ENCODE measurements at places on chromosomes 2 and 18.

DNA sequence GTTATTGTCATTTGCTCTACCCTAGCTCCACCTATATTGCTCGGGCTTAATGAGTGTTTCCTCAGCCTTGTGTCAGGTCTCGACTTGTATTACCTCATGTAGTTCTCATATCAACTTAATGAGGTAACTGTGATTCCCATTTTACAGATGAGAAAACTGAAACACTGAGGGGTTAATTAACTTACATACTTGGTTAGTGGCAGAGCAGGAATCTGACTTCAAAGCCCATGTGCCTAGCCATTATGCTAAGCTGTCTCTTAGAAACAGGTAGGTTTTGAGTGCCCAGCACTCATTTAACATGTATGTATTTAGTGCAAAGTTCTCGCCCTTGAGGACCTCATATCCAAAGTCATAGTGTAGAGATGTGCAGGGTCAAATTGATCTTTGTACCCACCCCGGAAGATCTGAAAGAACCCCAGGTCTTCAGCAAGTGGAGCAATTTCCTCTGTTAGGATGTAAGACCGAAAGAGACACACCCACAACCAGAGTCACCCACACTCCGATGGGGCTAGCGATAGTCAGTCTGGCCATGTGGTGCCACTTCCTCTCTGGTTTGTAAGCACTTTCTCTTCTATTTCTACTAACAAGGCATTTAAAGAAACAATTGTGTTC is 121.0 kb upstream of the SLC39A10 start:
- DNase-seq, result no peak

DNA sequence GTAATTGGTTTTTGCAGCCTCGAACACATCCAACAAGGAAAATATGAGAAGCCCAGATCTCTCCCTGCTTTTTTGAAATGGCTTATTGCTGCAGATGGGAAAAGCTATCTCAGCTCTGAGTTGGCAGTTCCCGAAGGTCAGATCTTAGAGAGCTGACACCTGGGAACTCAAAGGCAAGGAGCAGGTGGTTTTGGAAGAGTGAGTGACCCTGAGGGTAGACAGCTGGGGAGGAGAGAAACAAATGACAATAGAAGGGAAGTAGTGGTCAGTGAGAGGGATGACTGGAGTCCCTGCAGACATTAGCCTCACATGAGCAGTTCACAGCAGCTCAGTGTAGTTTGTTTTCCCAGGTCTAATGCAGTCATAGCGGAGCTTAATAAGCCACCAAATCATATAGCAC is 317.9 kb downstream of the STK39 start:
- no peak for DNase-seq

- no peak for DNase-seq
These were observed 43.5 kb downstream of the PDCL3 start for GRCh38 chr2:100606332-100606725.

DNA sequence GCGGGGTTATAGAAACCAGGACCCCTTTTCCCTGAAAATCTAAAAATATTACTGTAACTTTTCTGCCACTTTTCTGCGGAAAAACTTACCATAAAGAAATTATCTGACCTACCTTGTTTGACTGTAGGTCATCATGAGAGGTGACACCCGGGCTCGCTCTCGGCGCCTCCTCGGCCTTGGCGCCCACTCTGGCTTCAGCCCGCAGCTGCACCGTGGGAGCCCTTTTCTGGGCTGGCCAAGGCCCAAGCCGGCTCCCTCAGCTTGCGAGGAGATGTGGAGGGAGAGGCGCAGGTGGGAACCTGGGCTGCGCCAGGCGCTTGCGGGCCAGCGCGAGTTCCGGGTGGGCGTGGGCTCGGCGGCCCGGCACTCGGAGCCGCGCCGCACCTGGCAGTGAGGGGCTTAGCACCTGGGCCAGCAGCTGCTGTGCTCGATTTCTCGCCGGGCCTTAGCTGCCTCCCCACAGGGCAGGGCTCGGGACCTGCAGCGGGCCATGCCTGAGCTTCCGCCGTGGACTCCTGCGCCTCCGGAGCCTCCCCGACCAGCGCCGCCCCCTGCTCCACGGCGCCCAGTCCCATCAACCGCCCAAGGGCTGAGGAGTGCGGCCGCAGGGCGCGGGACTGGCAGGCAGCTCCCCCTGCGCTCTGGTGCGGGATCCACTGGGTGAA is 107.7 kb upstream of the DNAJC10 start:
- no peak for DNase-seq

GRCh38 chr2:105655244-105655643 is 89.5 kb upstream of the NCK2 start:
- DNase-seq, result no peak

- no peak for DNase-seq
These were observed 157.0 kb upstream of the ACAA2 start for GRCh38 chr18:49970319-49970718.

GRCh38 chr2:19348692-19349091 is 9.7 kb downstream of the OSR1 start:
- no peak for DNase-seq

GRCh38 chr2:83081826-83082690 is 1377.0 kb downstream of the SUCLG1 start:
- peak; percentile 94 for DNase-seq

- peak; percentile 48 for DNase-seq
These were observed 26.0 kb downstream of the CTAGE1 start for GRCh38 chr18:22391407-22392345.

DNA sequence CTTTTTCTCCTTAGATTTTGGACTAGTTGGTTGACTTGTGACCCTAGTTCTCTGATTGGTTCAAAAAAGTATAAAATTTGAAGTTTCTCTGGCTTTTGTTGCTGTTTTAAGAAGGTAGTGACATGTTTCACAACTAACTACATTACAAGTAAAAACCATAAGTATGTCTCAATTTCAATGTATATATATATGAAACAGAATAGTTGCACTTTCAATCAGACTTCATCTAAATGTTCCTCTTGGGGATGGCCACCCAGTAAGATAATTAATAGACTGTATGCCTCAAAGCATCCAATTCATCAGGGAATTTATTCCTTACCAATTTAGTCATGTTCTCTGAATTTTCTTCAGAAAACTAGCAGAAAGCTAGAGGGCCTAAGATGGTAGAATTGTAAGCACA is 259.7 kb downstream of the RPRM start:
- DNase-seq, result no peak

GRCh38 chr2:224778474-224778877 is 62.3 kb upstream of the CCDC195 start:
- DNase-seq, result no peak

DNA sequence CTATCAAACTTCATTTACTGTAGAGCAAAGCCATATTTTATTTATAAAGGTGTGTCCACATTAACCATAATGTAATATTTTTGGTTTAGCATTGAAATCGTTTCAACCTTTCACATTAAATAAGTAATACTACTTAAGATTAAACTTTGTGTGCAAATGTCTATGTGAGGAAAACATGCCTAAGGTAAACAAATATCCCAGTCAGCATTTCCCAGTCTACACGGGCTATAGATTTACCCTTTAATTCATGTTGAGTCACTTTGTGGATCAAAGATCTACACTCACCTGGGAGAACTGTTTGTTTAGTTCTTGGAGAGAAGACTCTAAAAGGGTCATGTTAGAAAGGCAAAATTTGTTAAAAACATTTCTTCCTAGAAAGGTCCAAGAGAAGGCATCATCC is 89.1 kb downstream of the ABCA12 start:
- no peak for DNase-seq

GRCh38 chr2:23803264-23803964 is 123.5 kb downstream of the ATAD2B start:
- no peak for DNase-seq

- no peak for DNase-seq
These were observed 41.9 kb downstream of the TANC1 start for GRCh38 chr2:159010340-159010739.

DNA sequence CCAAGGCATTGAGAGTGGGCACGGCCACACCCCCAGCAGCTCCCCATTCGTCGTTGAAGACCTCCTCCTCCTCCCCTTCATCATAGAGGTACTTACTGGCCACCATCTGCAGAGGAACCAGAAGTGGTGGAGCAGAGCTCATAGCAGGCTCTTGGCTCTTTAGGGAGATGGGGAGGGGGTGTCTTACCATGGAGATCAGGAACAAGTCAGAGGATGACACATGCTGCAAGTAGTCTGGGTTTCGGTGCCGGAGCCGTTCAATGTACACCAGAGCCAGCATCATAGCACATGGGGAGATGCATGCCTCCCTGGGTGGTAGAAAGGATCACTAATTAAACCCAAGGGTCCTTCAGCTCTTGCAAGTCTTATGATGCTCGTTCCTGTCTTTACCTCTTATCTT is 1.9 kb downstream of the CNPPD1 start:
- DNase-seq, result no peak

GRCh38 chr18:78784861-78785260 is 194.8 kb upstream of the SALL3 start:
- DNase-seq, result no peak

- DNase-seq, result no peak
These were observed 24.2 kb upstream of the C2orf42 start for GRCh38 chr2:70214953-70215549.

GRCh38 chr2:96987301-96987909 is 1.0 kb upstream of the FAM178B start:
- no peak for DNase-seq

- no peak for DNase-seq
These were observed 800.8 kb upstream of the ID2 start for GRCh38 chr2:7881063-7881462.

DNA sequence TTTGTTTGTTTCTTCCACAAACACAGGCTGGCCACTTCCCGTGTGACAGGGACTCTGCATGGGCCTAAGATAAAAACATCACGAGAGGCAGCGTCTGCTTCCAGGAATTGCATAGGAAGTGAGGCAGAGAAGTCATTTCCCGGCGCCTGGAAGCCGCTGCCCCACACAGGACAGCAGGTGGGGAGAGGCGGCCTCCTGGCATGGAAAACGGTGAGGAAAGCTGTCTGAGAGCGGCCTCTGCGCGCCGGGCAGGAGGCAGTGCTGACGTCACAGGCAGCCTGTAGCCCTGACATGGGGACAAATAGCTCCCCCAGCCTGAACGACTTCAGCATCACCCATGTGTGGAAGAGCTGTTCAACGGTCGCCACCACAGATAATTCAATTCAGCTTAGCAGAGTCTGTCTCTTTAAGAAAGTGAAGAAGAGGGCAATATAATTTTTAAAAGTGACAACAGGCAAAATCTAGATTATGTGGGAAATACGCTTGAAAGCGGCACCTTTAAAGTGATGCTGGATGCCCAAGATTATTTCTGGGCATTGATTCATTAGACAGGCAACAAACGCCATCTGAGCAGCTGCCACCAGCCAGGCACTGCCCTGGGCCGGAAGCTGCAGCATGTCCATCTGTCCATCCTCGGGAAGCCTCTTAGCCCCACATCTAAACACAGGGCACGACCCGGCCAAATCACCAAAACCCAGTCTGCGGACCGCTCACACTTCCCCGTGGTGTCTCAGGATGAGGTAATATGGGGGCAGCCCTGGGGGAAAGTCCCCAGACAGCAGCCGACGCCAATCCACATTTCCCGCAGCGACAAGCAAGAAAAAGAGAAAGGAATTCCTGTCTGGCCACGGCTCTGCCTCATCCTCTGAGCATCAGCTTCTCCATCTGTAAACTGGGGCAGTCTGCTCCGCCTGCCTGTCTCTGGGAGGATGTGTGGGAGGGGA is 138.9 kb downstream of the PXDN start:
- peak; percentile 33 for DNase-seq

DNA sequence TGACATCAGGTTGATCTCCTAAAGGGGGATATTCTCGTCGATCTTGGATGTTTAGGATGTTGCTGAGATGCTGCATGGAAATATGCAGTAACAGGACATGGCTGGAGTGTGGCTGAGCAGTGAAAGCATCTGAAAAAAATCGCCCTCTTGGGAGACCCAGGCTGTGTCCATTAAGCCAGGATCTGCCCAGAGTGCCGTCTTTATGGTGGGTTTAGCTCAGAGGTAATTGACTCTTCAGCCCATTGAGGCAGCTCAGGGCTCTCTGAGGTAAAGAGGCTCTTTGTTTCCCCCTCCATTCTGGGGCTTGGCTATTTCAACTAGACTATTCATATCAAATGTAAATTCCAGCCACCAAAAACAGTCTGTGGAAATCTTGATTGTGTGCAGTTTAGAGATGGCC is 26.5 kb downstream of the OSBPL6 start:
- DNase-seq, result no peak

- DNase-seq, result no peak
These were observed 98.3 kb downstream of the ZNF804A start for GRCh38 chr2:184696644-184697043.

- no peak for DNase-seq
These were observed 9.0 kb upstream of the DSEL start for GRCh38 chr18:67525328-67526099.

- no peak for DNase-seq
These were observed 50.9 kb upstream of the GPD2 start for GRCh38 chr2:156385242-156385641.

DNA sequence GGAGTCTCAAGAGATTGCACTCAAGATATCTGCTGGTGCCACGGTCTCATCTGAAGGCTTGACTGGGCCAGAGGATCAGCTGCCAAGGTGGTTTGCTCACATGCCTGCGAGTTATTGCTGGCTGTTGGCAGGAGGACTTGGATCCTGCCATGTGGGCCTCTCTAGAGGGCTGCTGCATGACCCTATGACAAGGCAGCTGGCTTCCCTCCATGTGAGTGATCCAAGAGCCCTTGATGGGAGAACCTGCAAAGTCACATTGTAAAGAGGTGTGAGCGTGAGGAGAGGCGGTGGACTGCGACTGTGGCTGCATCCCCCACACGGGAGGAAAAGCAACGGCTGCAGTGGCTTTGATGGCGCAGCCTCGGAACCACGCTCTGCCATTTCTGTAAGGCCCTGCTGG is 4.0 kb upstream of the ALLC start:
- no peak for DNase-seq

DNA sequence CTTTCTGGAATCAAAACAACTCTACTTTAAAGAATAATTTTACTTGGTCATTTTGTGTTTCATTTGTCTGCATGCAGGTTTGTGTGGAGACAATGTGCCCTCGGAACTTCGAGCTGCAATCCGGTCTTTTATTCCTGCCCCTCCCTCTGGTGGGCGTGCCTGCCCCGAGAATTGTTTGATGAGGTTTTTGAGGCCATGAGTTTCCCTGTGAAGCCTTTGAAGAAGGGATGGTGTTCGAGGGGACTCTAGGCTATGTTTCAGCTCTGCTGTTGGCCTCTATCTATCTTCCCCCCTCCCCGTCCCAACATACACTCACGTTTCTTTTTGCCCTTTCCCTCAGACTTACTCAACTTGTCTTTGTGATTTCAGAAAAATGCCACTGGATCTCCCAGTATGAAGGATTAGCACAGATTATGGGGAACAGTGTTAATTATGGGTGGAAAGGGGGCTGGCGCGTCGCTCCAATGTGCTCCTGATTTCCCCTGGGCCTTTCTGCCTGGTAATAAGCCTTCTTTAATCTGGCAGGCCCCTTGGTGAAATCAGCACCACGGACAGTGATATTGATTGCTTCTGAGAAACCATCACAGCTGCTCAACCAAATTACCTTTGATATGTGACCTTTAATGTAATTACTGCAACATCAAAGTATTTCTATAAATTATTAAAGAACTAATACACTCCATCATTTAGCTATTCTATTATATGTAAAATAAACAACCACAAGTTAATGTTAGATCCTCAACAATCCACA is 82.2 kb downstream of the CELF4 start:
- DNase-seq, result no peak
